ENCODE measurements at places on chromosomes 4 and X.

GRCh38 chr4:56181140-56181953 lies 205.9 kb downstream of the AASDH start:
- no peak for DNase-seq

DNA sequence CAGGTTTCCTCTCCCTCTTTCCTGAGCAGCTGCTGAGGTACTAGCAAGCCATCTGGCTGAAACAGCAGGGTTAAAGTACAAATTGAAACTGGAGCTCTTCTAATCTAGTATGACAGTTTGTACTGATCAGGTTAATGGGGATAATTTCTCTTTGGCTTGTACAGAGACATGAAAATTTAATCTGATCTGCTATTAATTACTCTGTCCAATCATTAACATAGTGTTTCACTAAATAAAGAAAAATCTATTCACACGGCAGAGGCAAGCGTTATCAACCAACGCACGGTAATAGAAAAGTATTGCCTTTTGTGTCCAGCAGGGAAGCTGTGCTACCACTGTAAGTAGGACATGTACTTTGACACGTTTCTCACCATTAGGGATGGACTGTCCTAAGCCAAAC lies 71.1 kb downstream of the IGSF1 start:
- no peak for DNase-seq

- DNase-seq = no peak
Observed at GRCh38 chr4:74674750-74675149, 119.6 kb downstream of the BTC start.

DNA sequence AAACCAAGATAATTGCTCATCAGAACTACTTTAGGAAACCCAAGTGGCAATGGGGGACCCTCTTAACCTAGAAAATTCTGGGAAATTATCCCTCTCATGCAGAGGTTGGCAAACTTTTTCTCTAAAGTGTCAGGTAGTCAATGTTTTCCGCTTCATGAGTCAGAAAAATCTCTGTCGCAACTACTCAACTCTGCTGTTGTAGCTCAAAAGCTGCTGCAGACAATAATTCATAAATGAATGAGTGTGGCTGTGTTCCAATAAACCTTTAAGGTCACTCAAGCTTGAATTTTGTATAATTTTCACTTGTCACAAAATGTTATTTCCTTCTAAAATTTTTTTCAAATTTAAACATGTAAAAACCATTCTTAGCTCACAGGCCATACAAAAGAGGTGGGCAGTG lies 193.4 kb upstream of the MID1 start:
- no peak for DNase-seq

- DNase-seq = no peak
Observed at GRCh38 chrX:119475389-119476101, 7.3 kb downstream of the SLC25A5 start.

- no peak for DNase-seq
Observed at GRCh38 chr4:17866810-17867209, 56.0 kb downstream of the NCAPG start.

- DNase-seq = no peak
Observed at GRCh38 chr4:149234798-149235197, 580.8 kb downstream of the IQCM start.

GRCh38 chrX:149827254-149827653 lies 45.5 kb downstream of the MAGEA9 start:
- DNase-seq = no peak

- DNase-seq = no peak
Observed at GRCh38 chr4:185020293-185020808, 2.1 kb downstream of the HELT start.

- no peak for DNase-seq
Observed at GRCh38 chr4:141131723-141132071, 1.6 kb downstream of the RNF150 start.

- DNase-seq = peak; percentile 25
Observed at GRCh38 chr4:113952452-113953029, 26.9 kb downstream of the ARSJ start.

DNA sequence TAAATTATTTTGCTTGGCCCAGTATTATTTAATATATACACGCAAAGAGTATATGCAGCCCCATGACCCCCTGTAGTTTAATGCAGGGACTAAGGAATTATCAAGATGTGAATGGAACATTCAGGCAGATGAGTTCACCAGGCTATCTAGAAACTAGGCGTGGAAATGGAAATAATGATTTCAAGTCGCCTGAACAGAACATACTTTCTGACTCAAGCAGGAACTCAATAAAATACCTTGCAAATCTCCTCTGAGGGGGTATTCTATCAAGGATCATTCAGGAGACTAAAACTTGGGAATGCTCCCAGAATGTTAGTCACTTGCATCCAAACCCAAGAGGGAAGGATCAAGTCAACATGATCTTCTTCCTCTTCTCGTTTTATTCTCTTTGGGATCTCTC lies 59.6 kb upstream of the RASSF6 start:
- DNase-seq = no peak

DNA sequence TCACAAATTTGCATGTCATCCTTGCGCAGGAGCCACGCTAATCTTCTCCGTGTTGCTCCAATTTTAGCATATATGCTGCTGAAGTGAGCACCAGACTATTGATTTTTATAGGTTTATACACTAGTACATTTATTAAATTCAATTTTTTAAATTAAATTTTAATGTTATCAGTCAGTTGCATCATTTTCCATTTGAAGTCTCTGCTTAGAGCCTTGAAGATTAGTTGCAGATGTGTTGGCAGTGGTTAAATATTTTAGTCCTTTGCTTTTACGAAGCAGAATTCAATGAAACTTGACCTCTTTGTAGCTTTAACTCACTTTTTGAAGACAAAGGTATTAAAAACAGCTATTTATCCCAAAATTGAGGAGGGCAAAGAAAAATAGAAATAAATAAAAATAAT lies 16.5 kb downstream of the TRAPPC11 start:
- no peak for DNase-seq

GRCh38 chr4:38582889-38583470 lies 81.0 kb upstream of the KLF3 start:
- DNase-seq = peak; percentile 6

GRCh38 chr4:140870427-140870826 lies 114.2 kb upstream of the TBC1D9 start:
- DNase-seq = no peak

DNA sequence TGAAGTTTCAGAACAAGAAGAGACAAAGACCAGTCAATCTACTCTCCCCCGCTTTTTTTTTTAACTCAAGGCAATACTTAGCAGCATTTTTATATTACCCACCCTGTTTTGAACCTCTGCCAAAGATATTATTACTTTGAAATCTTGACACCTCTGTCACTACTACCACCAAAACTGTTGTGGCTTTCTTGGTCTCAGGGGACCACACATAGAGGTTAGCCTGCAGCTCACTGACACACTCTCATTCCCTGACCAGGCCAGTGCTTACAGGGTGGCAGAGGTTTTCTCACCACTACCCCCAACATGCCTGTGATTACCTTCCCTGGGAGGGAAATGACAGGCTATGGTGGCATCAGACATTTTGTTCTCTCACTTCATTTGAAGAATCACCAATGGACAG lies 137.4 kb upstream of the STIM2 start:
- DNase-seq = no peak

DNA sequence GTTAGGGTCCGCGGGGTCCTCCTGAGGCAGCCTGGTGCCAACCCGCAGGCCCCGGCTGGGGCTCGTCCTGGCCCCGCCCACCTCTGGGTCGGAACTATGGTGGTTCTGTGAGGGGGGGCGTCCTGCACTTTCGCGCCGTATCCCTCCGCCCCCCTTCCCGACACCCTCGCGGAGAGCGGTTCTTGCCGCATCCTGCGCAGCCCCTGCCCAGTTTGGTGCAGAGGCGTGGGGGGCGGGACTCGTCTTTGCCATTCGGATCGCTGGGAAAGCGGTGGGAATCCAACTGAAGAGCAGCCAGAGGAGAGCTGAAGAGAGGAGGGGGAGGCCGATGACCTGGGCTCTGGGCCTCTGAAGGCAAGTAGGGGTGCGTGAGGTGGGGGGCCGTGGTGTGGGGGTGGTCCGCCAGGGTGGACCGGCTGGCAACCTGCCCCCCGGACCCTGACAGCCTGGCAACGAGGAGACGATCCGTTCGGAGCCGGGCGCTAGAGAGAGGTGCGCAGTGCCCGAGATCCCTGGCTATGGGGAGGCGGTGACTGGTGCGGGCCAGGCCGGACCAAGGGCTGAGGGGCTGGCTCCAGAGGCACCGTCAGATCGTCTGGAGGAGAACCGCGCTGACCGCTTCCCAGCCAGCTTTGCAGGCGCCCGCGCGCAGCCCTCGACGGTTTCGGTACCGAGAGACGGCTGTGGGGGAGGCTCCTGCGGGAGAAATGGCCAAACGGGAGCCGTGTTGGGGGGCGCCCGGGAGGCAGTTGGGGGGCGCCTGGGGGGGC lies at the start of gene GPRASP1:
Gene GPRASP1, plus strand, starts transcription at position 242 of the 770 bp plus-strand sequence. CDS start 2,431 bp downstream, outside the sequence.
- DNase-seq = no peak

DNA sequence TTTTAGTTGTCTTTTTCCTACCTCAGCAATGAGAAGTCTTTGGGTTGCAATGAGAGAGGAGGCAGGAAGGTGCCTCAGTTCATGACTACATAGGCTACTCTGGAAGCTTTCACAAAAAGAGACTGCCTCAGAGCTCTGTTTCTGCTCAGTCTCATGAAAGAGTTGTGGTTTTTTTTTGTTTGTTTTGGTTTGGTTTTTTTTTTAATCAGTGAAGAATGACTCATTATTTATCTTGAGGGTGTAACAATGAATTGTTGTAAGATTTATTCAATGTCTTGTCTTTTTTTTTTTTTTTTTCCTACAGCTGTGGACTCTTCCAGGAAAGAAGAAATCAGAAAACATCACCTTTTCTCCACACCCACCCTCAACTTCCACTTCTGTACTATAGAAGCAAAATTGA lies 67.5 kb upstream of the CXCL13 start:
- no peak for DNase-seq

- no peak for DNase-seq
Observed at GRCh38 chrX:15976396-15976795, 121.8 kb upstream of the AP1S2 start.

- no peak for DNase-seq
Observed at GRCh38 chr4:7897811-7898210, 41.9 kb downstream of the AFAP1 start.

DNA sequence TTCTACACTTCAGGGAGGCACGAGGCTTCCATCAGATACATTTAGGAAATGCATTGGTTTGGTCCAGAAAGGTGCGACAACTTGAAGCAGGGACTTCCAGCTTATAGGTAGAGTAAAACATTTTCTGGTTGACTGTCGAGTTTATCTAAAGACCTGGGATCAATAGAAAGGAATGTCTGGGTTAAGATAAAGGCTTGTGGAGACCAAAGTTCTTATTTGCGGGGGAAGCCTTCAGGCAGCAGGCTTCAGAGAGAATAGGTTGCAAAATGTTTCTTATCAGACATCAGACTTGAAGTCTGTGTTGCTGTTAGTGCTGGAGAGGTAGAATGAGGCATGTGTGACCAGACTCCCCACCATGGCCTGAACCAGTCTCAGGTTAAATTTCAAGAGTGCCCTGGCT lies 190.3 kb downstream of the TRIML1 start:
- DNase-seq = no peak

- no peak for DNase-seq
Observed at GRCh38 chr4:145823743-145824142, 114.9 kb downstream of the ZNF827 start.

- no peak for DNase-seq
Observed at GRCh38 chrX:150348365-150348764, 14.8 kb upstream of the MAMLD1 start.

GRCh38 chrX:120260369-120260768 lies 9.8 kb downstream of the ZBTB33 start:
- DNase-seq = no peak

- DNase-seq = no peak
Observed at GRCh38 chr4:152109531-152110509, 349.0 kb upstream of the GATB start.

GRCh38 chr4:14575289-14575688 lies 427.0 kb upstream of the CPEB2 start:
- DNase-seq = no peak

DNA sequence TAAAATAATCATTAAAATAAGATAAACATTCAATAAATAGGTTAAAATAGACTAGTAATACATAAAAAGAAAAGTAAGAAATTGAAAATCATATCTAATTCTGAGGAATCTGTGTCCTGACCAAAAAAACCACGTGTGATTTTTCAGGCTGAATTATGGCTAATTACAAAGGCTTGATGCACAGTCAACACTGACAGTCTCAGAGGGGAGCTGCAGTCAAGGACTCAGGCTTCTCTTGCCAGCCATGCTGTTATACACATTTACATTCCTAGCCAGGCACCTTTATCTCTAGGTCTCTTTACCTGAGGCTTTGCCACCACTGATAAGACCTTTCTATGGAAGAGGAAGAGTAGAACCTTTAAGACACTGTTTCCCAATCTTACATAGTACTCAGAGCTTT lies 1737.7 kb upstream of the PCDH10 start:
- DNase-seq = no peak

DNA sequence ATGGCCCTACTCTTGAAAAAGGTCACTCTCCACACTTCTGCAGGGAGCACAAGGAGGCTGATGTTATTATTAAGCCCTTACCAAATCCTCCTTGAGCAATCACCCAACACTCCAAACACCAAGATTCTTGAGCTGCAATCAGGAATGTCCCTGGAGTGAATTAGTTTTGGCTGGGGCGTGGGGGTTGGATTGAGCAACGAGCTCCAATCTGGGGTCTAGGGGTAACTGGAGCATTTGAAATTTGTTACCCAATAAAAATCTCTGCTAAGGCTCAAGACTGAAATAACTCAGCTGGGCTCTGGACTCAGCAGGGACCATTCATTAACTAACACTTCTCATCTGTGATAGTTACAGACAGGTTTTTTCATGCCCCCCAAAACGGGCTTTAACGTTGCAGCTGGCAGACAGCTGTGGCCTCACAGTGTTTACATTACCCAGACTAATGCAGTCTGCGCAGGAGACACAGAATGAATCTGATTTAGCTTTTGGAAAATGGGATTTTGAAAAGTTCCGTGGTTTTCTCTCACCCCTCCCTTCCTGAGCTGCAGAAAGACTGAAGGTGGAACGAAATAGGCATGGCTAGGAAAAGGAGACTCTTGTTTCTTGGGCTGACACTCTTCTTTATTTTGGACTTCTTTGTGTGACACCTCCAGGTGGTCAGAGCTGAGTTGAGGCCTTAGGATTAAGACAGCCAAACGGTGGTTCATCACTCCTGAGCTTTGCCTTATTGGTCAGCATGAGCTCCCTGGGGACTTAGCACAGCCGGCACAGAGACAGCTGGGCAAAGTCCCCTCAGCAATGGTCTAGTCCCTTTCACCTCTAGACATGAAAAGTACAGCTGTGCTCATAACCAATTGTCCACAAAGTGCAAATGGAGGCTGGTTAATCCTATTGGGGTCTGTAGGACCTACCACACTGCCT lies 26.6 kb downstream of the PLAC1 start:
- no peak for DNase-seq

GRCh38 chrX:16465081-16465876 lies 184.7 kb upstream of the S100G start:
- no peak for DNase-seq

GRCh38 chrX:22147942-22148341 lies 115.8 kb downstream of the PHEX start:
- no peak for DNase-seq

- DNase-seq = no peak
Observed at GRCh38 chr4:81621490-81621889, 149.8 kb upstream of the RASGEF1B start.

GRCh38 chr4:185640811-185641675 lies 105.7 kb upstream of the PDLIM3 start:
- no peak for DNase-seq
